AML-193 (cell line): ENCODE measurements at places on chromosomes 4 and X.

GRCh38 chr4:128006592-128006991 is 41.4 kb downstream of the ABHD18 start:
- no peak for DNase-seq

- no peak for DNase-seq
Measured at GRCh38 chr4:76195326-76195725, 18.3 kb downstream of the SCARB2 start.

DNA sequence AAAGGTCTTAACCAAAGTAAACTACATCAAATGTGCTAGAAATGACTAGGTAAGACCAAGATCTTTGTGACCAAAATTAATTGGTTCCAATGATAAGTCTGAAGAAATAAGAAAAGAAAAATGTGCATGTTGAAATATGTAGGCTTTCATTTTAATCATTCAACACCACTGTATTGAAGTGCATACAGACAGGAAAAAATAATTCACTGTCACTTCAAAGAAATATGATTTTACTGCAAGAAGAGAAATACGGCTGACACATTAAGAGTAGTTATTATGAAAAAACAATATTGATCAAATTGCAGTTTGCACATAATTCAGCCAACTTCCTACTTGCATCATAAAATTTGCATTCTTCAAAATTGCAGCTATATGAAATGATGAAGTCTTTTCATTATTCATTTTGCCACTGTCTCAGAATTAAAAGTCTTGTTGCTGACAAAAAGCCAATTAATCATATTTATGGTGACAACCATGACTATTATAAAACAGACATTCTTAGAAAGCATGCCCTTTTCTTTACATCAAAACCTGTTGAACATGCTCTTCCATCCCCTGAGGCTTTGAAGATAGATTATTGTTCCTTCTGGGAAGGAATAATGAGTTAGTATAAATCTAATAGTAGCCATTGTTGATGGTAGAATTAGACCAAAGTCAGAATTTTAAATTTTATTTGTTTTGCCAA is 405.9 kb upstream of the MAD2L1 start:
- no peak for DNase-seq

DNA sequence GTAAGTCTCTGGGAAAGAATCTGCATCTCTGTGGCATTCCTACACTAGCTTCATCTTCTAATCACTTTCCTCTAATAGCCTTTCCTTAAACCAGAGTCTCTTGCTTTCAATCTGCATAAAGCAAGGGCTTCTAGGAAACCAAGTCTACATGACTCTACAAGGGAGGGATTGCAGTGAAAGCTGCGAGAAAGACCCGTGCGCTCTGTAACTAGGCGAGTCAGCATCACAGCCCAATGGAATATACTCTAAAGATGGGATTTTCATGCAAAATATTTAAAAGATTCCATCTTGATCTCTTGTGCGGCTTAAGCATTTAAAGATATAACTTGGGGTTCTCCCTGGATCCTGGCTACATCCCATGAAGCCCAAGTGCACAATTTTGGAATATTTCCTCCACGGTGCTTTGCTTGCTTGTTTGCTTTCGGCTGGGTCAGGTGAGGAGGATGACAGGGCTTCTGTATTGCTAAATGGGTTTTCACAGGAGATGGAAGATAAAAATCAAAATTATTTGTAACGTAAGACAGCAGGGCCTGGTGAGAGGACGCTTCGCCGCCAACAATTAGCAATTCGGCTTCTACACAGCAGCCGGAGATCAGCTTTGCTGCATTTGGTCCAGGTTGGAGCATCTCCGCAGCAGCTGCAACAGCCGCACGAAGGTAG is 687 bp upstream of the GRIA2 start:
- DNase-seq = no peak

DNA sequence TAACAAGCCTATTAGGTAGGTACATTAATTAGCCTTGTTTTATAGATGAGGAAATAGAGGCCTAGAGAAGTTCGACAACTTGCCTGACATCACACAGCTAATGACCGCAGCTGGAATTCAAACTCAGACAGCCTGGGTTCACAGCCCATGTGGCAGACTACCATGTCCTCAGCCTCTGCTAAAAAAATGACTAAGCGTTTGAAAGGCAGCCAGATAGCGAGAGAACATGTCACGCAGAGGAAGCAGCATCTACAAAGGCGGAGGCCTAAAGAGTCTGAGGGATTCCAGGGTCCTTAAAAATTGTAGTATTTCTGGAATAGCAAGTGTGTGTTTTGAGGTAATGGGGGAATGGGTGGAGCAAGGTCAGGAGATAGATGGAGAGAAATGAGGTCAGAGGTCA is 33.2 kb upstream of the BMP15 start:
- DNase-seq = no peak

- no peak for DNase-seq
Measured at GRCh38 chr4:68732653-68733466, 62.4 kb upstream of the UGT2B15 start.

DNA sequence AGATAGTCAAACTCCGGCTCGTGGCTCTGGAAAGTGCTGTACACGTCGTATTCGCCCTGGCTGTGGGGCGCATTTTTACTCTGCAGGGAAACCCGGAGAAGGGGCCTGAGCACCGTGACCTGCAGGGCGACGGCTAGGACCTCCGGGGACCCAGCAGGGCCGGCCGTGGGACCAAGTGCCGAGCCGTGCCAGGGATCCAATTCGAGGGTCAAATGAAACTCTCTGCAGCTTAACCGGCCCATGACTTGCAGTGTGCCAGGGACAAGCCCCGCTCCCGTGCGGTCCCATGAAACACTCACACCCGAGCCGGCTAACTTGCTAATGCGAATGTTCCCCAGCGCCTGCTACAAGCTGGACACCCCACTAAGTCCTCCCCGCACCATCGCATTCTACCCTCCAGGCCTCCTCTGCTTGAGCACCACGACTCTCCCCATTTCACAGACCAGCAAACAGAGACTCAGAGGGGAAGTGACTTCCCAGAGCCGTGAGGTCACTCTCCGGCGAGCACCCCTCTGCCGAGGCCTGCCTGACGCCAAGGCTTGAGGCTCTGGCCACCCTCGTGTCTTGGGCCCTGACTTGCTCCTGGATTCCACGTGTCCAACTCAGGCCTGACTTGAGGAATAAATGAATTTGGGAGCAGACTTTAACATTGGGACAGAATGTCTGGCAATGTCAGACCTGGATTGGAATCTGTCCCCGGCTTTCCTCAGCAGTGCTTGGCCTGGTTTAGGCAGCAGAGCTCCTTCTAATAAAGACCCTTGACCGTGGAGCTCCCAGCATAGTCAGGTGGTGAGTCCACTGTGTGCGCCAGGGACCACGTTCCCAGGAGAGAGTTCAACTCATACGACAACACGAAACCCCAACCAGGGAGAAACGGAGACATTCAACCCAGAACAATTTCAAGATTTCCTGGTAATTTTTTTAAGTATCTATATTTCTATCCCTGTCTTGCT is 93.6 kb downstream of the PPP2R2C start:
- DNase-seq = no peak

- DNase-seq = peak; percentile 11
Measured at GRCh38 chr4:139844057-139844456, 178.4 kb downstream of the MGST2 start.
